ENCODE measurements at places on chromosomes 6 and 20.

- DNase-seq, result no peak
Observed at GRCh38 chr6:67541586-67541985, 1093.5 kb upstream of the ADGRB3 start.

DNA sequence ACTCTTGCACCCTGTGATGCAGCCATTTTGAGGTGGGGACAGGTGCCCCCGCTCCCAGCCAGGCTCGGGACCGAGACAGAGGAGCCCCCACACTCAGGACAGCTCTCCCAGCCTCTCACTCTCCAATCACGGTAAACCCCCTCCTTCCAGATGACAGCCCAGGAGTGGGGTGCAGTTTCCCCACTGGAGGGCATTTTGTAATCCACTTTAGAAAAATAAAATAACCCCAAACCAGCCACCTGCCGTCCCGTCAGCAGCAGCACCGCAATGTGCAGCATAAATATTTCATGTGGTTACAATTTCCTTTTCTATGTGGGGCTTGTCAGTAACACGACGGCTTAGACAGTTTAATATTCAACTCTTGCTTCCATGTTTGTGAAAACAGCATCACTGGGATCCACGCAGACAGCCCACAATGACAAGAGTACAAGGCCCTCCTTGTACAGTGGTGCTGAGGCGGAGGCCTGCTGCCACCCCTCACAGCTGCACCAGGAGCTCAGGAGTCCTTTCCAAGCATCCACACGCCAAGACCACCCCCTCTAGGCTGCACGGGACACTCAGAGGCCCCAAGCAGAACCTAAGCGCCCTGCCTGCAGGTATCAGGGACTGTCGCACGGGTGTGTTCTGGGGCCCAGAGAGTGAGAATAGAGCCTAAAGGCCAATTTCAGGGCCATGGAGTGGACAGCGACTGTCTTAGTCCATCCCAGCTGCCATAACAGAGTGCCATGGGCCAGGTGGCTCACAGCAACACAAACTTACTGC, 116.7 kb downstream of the JPH2 start:
- DNase-seq, result no peak

DNA sequence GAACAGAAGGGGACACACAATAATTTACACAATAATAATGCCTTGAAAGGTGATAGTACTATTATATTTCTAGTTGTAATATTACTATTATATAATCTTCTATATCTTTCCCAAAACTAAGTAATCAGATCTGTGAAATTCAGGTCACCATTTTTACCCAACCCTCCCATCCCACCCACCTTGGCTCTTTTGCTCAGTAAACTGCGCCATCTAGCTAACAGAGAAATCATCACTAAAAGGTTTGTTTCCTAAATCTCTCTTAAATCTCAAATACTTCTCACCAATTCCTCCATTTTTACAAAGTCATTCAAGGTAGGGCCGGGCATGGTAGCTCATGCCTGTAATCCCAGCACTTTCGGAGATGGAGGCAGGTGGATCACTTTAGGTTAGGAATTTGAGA, 83.4 kb downstream of the CDK19 start:
- DNase-seq, result no peak

GRCh38 chr6:151014404-151015100, 149.1 kb downstream of the MTHFD1L start:
- DNase-seq, result no peak

DNA sequence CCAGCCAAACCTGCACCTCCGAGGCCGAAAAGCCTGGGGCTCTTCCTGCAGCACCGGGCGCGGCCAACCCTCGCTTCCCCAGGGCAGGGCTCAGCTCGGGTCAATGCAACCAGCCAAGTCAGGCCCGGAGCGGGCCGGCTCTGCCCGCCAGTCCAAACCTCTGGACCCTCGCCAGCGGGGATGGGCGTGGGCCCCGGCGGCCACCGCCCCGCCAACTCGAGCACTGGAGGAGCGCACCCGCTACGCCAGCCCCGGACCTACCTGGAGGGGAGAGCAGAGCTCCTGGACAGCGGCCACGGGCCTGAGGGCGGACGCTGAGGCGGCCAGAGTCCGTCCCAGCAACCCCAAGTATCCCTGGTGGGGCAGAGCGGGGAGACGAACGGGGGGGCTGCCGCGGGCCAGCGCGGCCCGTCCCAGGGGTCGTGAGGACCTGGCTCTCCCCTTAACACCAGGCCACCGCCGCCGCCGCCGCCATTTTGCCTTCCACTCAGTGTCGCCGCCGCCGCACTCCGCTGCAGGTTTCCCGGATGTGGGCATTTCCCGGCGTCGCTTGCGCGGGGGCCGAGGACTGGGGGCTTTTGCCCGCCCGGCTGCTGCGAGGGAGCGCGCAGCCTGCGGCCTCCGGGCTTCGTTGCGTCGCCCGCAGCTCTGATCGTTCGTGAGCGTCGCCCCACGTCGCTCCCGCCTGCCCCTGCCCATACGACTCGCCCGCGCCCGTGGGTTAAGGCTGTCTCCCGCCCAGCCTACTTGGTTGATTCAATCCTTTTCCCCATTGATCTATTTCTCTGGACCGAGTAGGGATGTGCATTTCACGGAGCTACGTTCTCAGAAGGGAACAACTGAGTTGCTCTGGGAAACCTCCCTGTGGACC, at the start of gene LATS1:
LATS1 (minus strand) TSS at position 514 of the 871 bp plus-strand sequence. CDS start 15,975 bp downstream, outside the sequence.
- DNase-seq, result peak; percentile 96

DNA sequence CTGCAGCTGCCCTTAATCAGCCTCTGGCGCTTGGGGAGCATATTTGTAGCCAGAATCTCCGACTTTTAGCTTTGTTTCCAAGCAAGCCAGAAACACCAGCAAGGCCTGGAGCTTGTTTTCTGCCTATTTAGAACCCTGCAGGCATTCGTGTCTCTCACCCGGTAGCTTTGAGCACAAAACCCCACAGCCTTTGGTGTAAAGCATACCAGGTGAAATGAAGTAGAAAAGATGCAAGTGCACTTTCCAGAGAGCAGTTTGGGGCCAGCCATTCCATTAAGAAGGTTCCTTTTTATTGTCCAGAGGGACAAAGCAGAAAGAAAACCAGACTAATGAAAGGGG, 736 bp downstream of the FAM217B start:
- no peak for DNase-seq

DNA sequence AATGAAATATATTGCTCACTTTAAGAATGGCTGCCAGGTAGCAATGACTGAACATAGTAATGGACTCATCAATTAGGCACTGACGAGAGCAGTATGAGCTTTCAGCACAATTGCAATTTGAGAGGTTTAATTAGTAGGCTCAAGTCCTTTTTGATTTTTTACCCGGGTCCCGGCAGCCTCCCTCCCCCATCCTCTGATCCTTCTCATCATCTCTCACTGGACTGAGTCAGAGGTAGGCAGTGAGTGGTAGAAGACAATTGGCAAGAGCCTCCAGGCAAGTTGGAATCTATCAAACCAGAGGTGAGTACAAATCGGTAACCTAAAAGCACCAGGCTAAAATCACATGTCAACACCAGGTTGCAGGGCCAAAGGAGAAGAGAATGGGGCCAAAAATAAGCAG, 107.9 kb downstream of the DCDC2 start:
- no peak for DNase-seq

DNA sequence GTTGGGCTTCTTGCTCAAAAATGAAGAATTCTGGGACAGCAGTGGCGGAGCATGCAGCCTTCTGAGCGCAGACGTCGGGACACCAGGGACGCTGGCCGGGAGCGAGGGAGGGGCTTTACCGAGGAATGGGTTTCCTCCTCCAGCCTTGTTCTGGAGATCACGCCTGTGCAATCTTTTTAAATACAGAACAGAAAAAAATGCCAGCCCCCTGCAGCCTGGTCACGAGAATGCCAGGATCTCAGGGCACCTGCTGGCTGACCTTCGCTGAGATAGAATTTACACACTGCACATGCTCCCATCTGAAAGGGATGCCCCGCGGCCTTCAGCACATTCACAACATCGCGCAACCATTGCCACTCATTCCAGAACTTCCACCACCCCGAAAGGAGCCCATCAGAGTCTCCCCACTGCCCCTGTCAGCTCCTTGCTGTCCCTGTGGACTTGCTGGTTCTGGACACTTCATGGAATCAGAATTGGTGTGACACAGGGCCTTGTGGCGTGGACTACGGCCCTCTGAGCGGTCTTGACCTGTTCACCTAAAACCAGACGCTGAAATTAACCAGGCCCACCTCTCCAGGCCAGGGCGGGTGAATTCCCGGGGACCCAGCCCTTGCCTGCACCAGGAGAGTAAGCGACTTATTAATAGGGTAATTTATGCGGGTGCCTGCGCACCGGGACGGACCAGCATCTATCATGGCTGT, 20.6 kb upstream of the BHLHE23 start:
- peak; percentile 65 for DNase-seq

- DNase-seq, result no peak
Observed at GRCh38 chr6:105373481-105373880, 29.4 kb downstream of the PREP start.

DNA sequence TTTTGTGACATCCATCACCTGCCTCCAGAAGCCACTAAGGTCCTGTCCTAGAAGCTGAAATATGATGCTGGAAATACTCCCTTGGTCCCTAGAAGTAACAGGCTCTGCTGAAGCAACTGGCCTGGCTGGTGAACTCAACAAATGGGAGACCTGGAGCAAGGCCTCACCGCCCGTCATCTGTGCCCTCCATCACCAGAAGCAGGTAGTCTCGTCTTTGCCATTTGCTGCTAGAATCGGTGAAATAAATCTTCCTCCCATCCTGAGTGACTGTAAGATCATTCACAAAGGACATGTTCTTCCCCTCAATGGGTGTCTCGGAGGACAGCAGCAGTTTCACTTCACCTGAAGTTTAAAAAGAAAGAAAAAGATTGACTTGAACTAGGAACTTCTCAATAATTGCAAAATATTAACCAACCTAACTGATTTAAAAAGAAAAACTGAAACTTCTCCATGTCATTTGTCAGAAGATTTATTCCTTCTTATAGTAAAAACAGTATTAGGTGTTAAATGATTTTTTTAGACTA, 21.0 kb downstream of the CST7 start:
- peak; percentile 55 for DNase-seq

Data from chondrocyte (in vitro differentiated cells).